Jurkat, Clone E6-1 (cell line): ENCODE measurements at places on chromosomes 3 and 15.
A peak's percentile ranks its signal among the peaks of the same experiment; 100 is the strongest.

DNA sequence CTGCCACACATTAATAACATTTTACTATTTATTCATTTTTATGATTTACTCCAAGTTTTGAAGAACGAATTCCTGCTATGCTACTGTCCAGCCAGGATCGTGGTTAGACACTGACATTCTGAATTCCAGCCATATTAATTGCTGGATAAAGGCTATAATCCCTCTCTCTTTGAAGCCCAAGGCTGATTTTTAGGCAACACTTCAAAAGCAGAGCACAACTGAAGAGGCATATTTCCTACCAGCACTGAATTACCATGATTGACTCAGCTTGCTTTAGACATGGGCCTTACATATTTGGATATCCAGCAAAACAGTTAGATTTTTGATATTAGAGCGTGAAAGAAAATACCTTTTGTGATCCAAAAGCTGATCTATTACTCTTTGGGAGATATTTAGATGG is 205.0 kb downstream of the ZIC1 start:
- DNase-seq = no peak

DNA sequence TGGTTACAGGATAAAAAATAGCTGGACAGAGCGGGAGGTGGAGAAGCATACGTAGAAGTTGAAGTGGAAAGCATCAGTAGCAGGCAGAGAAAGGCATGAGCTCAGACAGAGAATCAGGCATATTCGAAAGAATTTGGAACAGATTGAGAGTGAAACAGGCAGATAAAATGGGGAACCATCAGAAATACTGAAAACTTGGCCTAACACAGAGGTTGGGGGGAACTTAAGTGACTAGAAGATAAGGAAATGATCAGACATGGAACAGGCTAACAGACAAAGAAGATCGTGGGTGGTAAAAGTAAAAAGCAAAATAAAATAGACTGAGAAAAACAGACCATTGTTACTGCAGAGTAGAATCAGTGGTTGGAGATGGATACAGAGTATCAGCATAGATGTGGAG is 32.9 kb downstream of the GTF2E1 start:
- no peak for DNase-seq

- DNase-seq = peak; percentile 59
Observed at GRCh38 chr15:66566963-66567531, 1.2 kb upstream of the LCTL start.

GRCh38 chr3:152745646-152746045 is 89.3 kb upstream of the P2RY1 start:
- DNase-seq = no peak

DNA sequence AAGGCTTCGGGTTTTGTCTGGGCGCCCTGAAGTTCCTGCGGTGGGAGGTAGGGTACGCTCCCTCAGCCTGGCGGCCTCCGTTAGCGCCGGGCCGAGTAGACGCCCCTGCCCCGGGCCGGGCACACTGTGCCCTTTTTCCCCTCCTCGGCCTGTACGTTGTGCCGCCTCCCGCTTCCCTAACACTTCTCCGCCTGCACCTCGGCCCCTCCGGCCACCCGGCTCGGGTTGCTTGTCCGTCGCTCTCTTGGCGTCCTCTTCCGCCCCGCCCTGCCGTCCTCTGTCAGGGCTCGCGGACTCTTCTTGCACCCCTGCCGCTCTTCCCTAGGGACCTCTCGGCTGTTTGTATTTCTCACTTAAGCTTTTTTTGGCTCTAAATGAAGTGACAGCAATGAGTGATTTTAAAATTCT is 384 bp downstream of the KNL1 start:
- DNase-seq = no peak

GRCh38 chr15:65634356-65634755 is 12.6 kb downstream of the SLC24A1 start:
- no peak for DNase-seq

DNA sequence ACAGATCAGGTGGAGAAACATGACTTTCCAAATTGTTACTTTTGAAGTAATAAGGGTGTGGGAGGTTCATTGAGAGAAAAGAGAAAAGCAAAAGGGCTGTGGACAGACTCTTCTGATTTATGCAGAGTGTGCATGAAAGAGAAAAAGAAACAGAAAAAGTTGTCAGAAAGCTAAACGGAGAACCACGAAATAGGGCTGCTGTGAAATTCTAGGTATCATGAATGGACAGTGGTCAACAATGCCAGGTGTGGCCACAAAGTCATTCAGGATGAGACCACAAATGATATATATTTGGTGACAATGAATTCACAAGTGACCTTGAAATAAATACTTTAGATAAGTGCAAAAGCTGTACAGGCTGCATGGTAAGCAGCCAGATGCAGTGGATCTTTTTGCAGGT is 170.1 kb downstream of the IL5RA start:
- DNase-seq = no peak

- DNase-seq = no peak
Observed at GRCh38 chr3:111669926-111670630, 74.9 kb upstream of the ZBED2 start.

GRCh38 chr15:50113187-50113505 is 5.9 kb downstream of the ATP8B4 start:
- no peak for DNase-seq

DNA sequence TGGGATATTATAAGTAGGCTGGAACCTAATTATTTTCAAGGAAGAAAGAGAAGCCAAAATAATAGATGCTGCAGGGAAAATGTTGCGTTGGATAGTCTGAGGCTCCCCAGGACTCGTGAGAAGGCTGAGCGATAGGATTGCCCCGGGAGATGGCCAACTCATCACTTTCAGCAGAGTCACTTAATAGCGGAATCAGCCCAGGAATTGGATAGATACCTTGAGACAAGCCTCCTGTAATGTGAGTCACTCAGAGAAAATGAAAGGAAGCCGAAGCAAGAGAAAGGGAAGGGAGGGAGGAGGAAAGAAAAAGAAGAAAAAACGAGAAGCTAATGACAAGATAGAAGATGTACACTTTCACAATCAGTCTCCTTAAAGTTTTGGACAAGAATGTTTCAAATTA is 94.3 kb downstream of the SQOR start:
- DNase-seq = no peak

DNA sequence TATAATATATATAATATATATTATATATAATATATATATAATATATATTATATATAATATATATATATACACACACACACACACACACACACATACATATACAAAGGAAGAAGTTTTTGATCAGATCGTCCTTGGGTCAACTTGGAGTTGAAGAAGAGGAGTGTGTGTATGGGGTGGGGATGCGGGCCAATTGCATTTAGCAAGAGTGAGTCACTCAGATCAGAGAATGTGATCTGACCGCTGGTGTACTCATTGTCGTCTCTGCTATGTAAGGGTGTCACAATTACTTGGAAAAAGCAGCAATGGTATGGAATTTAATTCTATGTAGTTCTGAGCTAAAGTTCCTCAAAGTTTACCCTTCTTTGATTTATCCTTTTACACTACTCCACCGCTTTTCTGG is 4.6 kb upstream of the VGLL3 start:
- DNase-seq = no peak

DNA sequence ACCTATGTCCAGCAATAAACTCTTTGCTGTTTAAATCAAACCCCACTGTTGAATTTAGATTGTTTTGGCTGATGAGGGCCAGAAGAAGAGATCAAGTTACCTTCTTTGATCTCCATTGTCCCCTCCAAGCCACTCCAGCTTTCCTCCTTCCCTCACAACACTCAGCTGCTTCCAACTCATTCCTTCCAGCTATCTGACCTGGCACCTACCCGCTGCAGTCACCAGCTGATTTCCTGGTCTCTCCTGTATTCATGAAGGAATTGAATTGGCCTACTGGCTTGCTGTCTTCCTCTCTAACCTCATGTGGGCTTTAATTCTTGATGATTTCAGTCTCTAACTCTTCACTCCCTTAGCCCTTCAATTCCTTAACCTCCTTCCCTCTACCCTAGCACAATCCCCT is 40.8 kb upstream of the ABHD17C start:
- no peak for DNase-seq

DNA sequence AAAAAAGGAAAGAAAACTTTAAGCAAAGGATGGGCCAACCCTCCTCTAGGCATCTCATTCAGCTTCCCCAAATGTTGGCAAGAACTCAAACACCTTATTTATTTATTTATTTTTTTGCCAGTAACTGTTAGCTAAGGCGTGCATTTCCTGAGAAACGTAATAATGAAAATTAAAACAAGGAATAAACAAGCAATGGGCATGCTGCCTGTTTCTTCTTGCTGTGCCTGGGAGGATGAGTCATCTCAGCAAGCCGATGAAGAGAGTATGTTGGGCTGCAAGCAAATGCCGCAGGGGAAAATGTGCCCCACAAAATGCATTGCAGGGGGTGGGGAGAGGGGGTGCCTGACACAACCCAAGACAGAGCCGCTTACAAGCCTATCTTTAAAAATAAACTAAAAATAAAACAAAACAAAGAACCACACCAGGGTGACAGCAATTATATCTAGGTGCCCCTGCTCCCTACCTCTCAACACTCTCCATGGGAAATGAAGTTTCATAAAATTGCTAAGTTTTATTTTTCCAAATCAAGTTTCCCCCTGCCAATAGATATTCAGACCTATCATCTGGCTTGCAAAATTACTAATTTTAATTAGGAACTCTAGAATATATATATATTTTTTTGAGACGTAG is 40.3 kb downstream of the EIF4E3 start:
- DNase-seq = no peak

GRCh38 chr15:68560501-68561113 is 18.2 kb upstream of the CORO2B start:
- no peak for DNase-seq

GRCh38 chr3:181330257-181330656 is 340.7 kb upstream of the DNAJC19 start:
- DNase-seq = no peak

DNA sequence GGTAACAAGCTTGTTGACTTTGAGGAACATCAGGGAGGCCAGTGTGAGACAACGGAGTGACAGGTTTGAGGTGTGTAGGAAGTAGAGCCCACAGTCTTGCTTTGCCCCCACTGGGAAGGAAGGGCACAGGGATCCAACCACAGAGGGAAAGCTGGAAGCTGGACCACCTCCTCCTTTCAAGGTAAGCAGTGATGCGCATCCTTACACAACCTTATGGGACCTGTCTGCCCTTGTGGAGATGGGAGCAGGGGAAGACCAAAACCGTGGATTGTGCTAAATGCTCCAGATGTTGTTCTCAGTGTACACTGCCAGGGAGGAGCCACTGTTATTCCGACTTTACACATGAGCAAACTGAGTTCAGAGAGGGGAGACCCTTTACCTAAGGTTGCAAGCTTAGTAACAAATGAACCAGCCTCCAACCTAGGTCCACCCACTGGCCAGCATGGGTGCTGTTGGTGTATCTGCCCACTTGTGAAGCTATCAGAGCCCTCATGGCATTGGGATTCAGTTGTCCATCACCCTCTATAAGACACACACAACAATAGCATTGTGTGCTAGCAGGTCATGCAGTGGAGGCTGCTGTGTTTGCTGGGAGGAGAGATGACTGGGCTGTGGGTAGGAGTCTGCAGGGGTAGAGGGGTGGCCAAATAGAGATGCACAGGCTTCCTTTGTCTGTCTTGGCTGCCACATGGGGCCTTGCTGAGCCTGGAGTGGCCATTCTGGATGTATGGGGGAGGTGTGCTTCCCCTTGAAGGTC is 586 bp upstream of the LSMEM2 start:
- DNase-seq = no peak

DNA sequence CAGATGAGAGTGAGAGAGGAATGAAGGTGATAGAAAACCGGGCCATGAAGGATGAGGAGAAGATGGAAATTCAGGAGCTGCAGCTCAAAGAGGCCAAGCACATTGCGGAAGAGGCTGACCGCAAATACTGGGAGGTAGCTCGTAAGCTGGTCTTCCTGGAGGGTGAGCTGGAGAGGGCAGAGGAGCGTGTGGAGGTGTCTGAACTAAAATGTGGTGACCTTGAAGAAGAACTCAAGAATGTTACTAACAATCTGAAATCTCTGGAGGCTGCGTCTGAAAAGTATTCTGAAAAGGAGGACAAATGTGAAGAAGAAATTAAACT is 88.9 kb downstream of the EOMES start:
- no peak for DNase-seq

DNA sequence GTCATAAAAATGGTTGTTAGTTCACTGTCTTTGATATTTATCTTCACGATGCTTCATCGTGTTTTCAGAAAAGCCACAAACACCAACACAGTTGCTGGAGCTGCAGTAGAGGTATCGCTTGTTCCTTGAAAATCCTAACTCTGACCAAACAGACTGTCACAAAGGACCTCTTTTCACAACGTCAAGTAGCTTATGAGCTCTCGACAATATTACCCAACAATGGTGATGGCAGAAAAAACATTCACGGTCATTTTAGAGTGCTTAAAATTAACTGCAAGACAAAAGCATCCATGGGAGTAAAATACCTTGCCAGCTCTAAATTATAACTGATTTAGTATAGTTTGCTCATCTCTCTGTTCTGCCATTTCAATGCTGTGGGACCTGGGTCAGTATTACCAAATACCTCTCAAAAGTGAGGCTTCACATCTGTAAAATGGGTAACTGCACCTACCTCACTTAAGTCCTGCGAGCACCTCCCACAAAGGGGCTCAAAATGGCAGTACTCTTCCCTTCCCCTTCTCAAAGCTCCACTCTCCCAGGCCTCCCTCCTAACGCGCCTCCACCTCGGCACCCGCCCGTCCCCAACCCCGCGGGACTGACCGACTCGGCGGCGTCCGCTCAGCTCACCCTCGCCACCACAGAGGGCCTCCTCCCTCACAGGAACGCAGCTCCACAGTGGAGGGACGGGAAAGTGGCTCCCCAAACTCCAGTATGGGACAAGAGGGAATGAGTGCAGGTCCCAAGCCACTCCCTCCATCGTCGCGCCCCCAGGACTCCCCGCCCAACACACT is 546 bp downstream of the TRIM59 start:
- peak; percentile 42 for DNase-seq

GRCh38 chr3:76177610-76178009 is 392.3 kb upstream of the ZNF717 start:
- DNase-seq = no peak

DNA sequence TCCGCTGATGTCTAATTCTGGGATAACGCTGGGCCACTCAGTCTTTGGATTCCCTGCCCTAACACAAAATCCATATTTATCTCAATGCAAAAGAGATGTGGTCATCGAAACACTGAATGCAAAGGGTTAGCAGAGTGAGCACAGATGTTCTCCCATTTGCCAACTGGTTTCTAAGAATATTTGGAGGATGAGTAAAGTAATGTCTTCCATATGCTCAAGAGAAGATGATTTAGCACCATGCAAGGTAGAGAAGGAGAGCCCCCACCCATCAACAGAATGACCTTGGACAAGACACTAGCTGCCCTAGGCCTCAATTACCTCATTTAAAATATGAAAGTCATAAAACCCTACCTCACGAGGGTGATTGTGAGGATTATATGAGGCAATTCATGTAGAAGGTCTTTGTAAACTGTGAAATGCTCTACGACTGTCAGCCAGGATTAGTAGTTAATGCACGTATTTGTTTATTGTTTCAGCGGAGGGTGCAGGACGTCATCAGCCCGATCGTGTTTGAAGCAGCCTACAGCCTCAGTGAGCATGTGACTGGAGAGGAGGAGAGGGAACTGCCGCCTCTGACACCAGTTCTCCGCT is 232.9 kb upstream of the CTDSPL start:
- DNase-seq = no peak

- DNase-seq = no peak
Observed at GRCh38 chr3:162015856-162016255, 519.2 kb downstream of the OTOL1 start.
